ENCODE measurements at places on chromosomes 5 and 9.
A peak's percentile ranks its signal among the peaks of the same experiment; 100 is the strongest.

- no peak for DNase-seq
Measured at GRCh38 chr5:110070836-110071235, 381.1 kb downstream of the MAN2A1 start.

GRCh38 chr9:14004110-14004509 is 309.8 kb downstream of the NFIB start:
- DNase-seq, result no peak

DNA sequence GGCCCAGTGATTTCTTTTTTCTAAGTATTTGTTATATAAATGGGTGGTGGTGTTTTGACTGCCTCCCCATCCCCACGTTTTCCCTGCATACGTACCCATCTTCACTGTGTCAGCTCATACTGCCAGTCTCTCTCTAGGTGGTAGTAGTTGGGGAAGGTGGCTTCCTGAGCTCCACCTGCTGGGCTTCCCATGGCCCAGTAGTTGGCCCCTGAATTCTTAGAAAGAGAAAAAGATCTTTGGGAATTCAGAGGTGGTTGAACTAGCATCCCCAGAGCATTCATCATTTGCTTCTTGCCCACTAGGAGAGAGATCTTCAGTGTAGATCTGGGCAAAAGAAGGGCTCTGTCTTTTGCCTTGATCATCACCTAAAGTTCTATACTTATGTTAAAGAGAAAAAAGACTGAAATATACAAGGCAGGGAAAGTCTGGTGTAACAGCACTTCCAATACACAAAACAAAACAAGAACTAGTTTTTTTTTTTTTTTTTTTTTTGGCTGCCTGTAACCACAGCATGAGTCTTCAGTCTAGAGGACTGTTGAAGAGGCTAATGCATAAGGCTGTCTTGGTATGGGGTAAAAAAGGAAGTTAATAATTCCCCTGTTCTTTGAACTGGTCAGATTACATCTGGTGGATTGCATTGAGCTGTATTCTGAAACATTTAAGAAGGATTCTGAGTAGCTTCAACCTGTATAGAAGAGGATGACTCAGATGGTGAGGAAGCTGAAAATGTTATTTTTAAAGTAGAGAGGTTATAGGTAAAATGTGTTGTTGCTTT is 128.7 kb downstream of the ATG10 start:
- DNase-seq, result no peak

GRCh38 chr5:158953929-158954534 is 145.7 kb downstream of the EBF1 start:
- DNase-seq, result no peak

DNA sequence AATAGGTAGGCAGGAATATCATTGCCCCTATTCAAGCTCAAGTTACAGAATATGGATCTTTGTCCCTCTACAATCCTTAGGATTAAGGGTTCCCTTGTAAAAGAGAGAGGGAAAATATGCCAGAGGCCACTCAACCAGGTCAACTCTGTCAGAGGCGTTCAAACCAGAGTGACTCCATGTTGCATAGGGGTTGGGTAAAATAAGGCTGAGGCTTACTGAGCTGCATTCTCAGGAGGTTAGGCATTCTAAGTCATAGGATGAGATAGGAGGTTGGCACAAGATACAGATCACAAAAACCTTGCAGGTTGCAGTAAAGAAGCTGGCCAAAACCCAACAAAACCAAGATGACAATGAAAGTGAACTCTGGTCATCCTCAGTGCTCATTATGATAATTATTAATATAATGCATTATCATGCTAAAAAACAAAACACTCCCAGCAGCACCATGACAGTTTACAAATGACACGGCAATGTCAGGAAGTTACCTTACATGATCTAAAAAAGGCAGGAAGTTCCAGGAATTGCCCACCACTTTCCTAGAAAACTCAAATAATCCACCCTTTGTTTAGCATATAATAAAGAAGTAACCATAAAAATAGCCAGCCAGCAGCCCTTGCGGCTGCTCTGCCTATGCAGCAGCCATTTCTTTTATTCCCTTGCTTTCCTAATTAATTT is 64.8 kb downstream of the ERP44 start:
- DNase-seq, result no peak

- no peak for DNase-seq
Measured at GRCh38 chr5:81835814-81836367, 85.0 kb upstream of the SSBP2 start.

- DNase-seq, result no peak
Measured at GRCh38 chr5:14204785-14205321, 61.7 kb downstream of the TRIO start.

- DNase-seq, result no peak
Measured at GRCh38 chr5:96680759-96681470, 18.7 kb downstream of the CAST start.

- no peak for DNase-seq
Measured at GRCh38 chr9:94960964-94961363, 234.5 kb downstream of the AOPEP start.

DNA sequence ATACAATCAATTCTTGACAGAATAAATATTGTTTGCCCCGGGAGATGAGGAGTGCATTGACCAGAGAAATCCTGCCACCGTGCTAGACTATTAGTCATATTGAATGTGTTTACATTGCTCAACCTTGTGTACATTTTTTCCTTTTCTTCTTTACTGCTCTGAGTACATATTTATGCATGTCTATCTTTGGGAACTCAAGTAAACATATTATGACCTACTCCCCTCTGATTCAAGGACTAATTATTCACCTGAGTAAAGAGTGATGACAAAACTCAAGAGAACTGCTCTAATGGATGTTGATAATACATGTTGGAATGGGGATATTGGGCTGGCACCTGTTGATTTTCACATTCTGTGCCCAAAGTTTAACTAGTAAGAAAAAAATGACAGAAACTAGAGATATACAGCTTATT is 3.9 kb upstream of the SPINK1 start:
- no peak for DNase-seq

- DNase-seq, result no peak
Measured at GRCh38 chr9:82554381-82554780, 508.6 kb downstream of the RASEF start.

GRCh38 chr5:12292610-12293204 is 388.5 kb upstream of the CTNND2 start:
- no peak for DNase-seq

DNA sequence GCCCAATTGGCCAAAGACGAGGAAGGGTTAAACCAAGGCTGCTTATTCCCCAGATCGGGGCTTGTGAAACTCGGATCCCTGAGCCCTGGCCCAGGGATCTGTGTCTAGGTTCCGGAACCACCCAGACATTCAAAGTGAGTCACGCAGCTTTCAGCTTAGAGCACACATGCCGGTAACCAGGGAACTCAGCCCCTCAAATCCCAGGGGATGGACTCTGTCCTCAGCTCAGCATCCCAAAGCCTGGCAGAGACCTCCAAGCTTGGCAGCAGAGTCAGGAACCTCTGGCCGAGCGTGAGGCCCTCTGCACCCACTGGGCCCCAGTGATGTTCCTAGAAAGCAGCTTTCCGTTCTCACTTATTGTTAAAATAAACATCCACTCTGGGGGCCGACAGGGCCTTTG is 5.1 kb downstream of the PNPLA7 start:
- DNase-seq, result no peak

DNA sequence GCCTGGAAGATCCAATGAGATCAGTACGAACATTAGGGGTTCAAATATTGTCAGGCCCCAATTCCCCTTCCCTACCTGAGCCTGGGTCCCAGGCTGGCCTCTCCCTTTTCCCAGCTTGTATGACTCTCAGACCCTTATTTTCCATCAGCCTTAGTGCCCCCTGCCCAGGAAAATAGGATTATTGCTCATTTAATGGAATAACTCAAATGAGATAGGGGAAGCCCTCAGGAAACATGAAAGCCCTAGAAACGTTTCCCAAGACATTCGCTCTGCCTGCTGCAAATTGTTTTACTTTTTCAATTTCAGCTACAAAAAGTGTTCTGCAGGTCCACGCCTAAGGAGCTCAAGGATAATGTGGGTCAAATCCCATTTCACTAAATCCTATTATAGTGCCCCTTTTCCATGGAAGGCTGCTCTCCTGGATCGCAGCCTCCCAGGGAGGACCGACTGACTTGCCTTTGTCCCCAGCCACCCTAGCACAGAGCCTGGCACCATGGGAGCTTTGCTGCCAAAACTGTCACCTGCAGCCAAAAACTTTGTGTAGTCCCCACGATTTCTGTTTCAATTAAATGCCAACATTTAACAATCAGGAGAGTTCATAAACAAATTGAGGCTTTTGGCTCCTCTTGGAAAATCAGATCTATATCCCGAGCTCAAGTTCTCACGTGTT is 46.9 kb downstream of the THOC3 start:
- DNase-seq, result no peak

DNA sequence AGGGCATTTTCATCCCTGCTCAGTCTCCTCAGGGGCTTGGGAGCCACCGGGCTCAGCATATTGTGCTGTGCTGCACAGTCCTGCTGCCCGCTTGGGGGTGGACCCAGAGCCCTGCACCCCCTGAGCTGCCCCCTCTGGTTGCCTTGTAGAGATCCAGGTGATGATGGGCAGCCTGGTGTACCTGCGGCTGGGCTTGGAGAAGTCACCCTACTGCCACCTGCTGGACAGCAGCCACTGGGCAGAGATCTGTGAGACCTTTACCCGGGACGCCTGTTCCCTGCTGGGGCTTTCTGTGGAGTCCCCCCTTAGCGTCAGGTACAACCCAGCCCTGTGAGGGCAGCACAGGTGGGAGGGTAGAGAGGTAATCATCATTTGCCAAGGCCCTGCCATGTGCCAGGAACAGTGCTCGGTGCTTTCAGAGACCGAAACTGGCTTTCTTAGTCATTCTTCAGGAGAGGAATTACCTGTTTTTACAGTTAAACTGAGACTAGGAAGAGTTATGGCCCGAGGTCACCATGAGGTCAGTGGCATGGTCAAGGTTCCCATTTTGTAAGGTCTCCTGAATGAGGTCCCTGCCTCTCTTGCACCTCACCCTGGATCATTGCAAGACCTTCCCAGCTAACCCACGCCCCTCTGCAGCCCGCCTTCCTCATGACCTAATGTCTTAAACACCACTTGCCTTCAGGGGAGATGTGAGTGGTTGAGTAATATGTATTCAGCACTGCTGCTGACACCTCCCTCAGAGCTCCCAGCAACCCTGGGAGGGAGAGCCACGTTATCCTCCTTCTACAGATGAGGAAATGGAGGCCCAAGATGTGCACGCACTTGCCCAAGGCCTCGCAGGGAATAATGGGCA is 7.5 kb downstream of the NHP2 start:
- peak; percentile 80 for DNase-seq

Data from CD4-positive, alpha-beta T cell treated with Interleukin-12 subunit alpha and Interleukin-12 subunit beta, for 1 hour (primary cell).